ENCODE measurements at places on chromosomes 13 and 19.

DNA sequence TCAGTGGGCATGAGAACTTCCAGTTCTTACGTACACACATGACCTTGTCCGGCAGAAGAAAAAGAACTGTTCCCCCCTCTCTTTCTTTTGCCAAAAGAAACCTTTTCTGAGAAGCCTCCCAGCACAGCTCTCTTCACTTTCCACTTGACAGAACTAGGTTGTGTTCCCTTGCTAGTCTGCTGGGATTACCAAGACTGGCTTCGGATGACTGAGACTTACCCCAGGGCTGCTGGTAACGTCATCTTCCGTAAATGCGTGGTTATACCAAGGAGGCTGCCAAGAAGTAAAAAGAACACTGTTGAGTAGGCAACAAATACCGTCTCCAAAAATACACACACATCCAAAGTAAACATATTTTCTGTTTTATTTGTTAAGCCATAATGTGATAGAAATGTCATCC lies 908.2 kb downstream of the EFNB2 start:
- no peak for DNase-seq

- DNase-seq: peak; percentile 38
Observed at GRCh38 chr19:3146677-3147100, 10.9 kb downstream of the GNA15 start.

- DNase-seq: no peak
Observed at GRCh38 chr13:69761581-69761980, 346.0 kb upstream of the ATXN8OS start.

- no peak for DNase-seq
Observed at GRCh38 chr19:52248241-52248640, 21.1 kb upstream of the ZNF766 start.

DNA sequence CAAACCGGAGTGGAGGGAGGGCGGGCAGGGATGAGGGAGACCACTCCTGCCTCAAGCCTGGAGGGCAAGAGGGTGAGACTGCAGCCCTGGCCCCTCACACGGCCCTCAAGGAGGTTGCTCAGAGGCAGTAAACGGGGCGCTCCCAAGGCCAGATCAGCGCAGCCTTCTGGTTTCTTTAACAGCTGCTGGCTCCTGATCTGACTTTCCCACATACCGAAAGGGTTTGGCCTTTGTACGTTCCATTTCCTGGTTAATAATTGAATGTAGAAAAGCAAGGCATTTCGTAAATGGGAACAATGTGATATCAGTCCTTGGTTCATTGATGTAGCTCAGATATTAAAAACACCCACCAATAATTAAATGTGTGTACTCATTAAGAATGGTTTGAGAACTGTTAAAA lies 71.5 kb downstream of the GGACT start:
- DNase-seq: no peak

- no peak for DNase-seq
Observed at GRCh38 chr19:1213391-1214286, 8.1 kb downstream of the STK11 start.

- no peak for DNase-seq
Observed at GRCh38 chr13:87674247-87674738, 3.1 kb downstream of the SLITRK5 start.

DNA sequence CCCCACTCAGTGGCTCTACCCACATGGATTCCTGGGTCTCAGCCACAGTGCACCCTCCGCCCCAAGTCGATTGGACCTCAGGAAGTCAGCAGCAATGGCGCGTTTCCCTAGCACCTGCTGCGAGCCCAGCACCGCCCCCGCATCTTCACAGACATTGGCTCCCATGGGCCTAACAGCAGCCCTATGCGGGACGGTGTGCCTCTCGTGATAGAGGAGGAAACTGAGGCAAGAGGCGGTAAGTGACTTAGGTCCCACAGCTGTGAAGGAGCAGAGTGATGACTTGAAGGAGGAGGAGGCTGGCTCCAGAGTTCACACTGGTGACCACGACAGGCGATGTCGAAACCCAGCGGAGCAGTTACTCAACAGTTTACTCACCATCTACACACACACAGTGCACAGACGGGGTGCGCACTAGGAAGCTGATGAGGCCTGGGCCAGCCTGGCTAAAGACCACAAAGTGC lies 104.5 kb upstream of the SOX1 start:
- DNase-seq: no peak

DNA sequence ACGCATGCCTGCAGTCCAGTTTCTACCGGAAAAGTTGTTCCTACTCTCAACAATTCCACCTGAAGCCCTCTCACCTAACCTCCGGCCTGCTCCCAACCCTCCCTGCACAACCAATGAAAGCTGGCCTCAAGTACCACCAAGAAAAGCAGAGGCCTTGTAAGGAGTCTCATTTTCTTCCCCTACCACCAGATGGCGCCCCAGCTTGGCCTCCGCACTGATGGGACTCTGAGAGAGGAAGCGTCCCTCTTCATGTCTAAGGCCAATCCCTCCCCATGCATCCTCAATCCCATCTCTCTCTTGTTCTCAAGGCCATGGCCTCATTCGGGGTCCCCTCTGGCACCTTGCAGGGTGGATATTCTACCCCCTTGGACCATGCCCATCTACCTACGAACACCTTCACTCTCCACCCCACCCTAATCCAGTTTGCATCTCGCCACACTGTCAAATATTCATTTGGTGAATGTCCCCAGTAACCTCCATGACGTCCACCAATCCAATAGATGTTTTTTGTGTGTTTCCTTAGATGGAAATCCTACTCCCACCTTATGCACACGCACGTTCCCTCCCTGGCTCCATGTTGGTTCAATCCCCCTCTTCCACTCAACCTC lies 412.8 kb downstream of the ZNF536 start:
- no peak for DNase-seq

GRCh38 chr19:41755328-41755913 lies at the start of gene CEACAM6:
CEACAM6 (plus strand) TSS chr19:41755530; CDS start chr19:41755639, 109 bp downstream.
- DNase-seq: no peak

DNA sequence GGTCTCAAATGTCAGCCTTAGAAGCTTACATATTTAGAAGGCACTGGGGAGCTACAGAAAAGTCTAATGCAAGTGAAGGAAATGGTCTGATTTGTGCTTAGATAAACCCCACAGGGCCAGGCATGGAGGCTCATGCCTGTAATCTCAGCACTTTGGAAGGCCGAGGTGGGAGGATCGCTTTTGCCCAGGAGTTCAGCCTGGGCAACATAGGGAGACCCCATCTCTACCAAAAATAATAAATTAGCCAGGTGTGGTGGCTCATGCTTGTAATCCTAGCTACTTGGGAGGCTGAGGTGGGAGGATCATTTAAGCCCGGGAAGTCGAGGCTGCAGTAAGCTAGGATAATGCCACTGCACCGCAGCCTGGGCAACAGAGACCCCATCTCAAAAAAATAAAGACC lies 2.7 kb upstream of the DLL3 start:
- DNase-seq: no peak

- no peak for DNase-seq
Observed at GRCh38 chr13:94479616-94480015, at the start of gene DCT. DCT (minus strand) TSS chr13:94479682; CDS start chr13:94479255, 427 bp downstream.

DNA sequence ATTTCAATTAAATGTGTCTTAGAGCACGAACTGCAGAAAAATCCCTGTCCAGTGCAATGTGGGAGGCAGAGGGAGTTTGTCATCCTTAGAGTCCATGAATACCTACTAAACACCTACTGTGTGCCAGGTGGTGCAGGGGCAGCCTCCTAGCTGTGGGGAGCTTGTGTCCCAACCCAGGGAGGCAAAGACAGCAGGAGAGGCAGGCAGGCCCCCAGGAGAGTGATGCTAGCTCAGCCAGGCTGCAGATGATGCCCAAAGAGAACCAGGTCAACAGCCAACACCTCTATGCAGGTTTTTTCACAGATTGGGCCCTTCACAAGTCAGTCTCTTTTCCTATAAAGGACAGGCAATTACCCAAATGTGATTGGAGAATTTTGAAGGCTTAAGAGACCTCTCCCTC lies 108.2 kb upstream of the UQCRFS1 start:
- no peak for DNase-seq

GRCh38 chr19:652467-653389 lies 10.3 kb downstream of the RNF126 start:
- DNase-seq: no peak

- DNase-seq: peak; percentile 52
Observed at GRCh38 chr19:35030257-35031071, at the start of gene SCN1B. SCN1B (plus strand) TSS chr19:35030470; CDS start chr19:35030821, 351 bp downstream.

GRCh38 chr19:44647144-44647543 lies 3.4 kb downstream of the PVR start:
- DNase-seq: no peak

GRCh38 chr13:48686636-48687210 lies 33.0 kb downstream of the CYSLTR2 start:
- no peak for DNase-seq

- no peak for DNase-seq
Observed at GRCh38 chr19:42378225-42379215, 11.6 kb downstream of the CNFN start.

DNA sequence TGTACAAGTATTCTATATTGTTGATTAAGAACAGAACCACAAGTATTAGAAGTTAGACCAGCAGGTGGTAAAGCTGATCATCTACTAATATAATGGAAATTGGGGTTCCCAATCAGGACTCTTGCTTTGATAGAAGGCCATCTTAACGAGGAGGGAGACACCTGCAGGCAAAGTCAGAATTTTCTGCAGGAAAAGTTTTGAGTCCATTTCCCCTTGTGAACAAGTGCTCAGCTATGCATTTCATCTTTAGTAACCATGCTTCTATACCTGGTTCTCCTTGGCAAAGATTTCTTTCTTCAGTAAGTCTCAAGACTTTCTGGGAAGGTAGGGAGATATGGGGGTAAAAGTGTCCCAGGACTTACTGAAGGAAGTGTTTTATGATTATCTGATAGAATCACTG lies 36.1 kb upstream of the USPL1 start:
- DNase-seq: no peak

- no peak for DNase-seq
Observed at GRCh38 chr13:28654276-28654675, 4.7 kb upstream of the POMP start.
